Stimulated activated CD4-positive, alpha-beta T cell treated with anti-CD3 and anti-CD28 coated beads, Interleukin-12 subunit alpha, Interleukin-12 subunit beta, amount 100 ng/mL, for 24 hours (primary cell): ENCODE measurements at places on chromosomes 1 and 21.

- DNase-seq, result no peak
Observed at GRCh38 chr1:194707074-194707473, 1520.7 kb upstream of the B3GALT2 start.

- DNase-seq, result no peak
Observed at GRCh38 chr1:185170291-185170848, 13.4 kb downstream of the SWT1 start.

DNA sequence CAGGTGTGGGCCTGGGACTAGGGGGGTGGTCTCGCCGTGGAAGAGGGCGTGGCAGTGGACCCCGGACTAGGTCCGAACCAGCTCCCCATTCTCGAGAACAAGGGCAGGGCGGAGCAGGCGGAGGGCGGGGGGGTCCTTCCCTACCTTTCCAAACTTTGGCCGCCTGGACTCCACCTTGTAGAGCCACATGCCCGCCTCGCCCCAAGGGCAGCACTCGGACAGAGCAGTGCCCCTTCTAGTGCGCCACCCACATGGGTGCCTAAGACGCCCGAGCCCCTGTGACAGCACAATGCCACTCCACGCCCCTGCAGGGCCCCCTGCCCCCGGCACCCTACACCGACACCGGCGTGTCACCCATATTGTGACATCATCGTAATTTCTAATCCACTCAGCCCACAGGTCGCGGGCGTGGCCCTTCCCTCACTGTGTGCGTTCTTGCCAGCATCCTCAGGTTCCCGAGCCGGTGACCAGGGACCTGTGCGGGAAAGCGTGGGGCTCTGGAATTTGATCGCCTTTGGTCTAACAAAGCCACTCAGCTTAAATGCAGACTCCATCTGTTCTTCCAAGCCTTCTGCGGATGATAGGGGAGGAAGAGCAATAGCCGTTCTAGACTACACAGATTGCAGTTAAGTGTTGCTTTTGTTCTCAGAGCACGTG, 553 bp upstream of the STMN1 start:
- DNase-seq, result no peak

DNA sequence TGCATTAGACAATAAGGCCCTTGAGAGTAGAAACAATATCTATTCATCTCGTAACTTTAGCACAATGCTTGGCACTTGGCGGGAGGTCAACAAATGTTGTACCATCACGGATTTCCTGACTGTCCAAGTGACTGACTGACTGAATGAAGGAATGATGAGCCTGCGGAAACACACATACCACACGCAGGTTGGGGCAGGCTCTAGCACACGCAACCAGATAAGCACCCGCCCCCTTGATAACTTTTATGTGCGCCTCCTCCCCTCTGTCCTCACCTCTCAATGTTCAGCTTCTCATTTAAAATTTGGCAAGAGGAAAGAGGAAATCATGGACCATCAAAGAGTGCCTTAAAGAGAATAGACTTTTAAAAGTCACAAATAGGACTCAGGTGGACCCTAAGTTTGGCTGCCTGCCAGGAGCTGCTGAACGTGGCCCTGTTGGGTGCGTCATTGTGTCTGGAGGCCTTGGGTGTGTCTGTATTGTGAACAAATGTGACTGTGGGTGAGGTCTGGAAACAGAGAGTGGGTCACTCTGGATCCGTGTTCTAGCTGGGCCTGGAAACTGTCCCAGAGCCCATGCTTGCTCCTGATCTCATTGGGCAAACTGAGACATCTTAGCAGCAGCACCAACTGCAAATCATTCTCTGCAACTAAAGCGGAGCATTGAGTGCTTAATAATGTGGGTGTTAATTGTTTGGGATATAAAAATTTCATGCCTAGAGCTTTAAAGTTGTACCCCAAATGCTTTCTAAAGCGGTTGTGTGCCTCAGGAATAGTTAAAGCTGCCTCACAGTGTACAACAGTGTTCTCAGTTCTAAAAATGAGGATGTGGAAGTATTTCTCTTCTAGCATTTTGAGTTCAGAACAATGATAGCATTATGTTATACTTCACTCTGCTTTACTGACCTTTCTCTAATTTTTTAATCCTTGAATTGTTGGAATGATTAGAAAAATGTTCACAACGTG, 47.6 kb upstream of the ABCG1 start:
- no peak for DNase-seq

- no peak for DNase-seq
Observed at GRCh38 chr1:81512252-81513003, 288.3 kb upstream of the ADGRL2 start.

DNA sequence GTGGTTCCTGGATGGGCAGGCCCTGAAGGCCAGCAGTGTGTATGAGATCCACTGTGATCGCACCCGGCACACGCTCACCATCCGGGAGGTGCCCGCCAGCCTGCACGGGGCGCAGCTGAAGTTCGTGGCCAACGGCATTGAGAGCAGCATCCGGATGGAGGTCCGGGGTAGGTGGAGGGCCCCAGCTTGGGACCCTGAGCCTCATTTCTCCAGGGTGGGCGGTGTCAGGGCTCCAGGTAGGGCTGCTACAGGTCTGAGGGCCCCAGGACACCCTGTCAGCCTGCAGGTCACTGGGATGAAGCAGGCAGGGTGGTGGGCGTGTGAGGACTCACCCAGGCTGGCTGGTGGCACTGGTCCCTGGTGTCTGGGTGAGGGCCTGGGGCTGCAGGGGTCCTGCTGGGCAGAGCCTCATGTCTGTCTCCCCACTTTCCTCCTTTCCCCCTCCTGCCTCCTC, 7.8 kb downstream of the OBSCN start:
- no peak for DNase-seq

GRCh38 chr1:152444045-152444444, 30.0 kb upstream of the CRNN start:
- DNase-seq, result no peak

DNA sequence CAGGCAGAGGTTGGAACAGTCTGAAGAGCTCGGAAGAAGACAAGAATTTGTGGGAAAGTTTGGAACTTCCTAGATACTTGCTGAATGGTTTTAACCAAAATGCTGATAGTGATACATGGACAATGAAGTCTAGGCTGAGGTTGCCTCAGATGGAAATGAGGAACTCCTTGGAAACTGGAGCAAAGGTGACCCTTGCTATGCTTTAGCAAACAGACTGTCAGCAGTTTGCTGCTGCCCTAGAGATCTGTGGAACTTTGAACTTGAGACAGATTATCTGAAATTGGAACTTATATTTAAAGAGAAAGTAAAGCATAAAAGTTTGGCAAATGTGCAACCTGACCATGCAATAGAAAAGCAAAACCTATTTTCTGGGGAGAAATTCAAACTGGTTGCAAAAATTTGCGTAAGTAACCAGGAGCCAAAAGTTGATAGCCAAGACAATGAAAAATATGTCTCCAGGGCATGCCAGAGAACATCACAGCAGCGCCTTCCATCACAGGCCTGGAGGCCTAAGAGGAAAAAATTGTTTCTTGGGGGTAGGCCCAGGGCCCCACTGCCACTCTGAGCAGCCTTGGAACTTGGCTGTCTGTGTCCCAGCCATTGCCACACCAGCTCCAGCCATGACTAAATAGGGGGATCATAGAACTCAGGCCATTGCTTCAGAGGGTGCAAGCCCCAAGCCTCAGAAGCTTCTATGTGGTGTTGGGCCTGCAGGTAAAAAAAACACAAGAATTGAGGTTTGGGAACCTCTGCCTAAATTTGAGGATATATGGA, 675.3 kb downstream of the LTN1 start:
- no peak for DNase-seq
